ENCODE measurements at places on chromosomes 2 and 18. TPM values are rescaled to one million over a fixed set of nuclear protein-coding genes. Genes with fewer than 3 reads are reported as not detected.

SOCS6 gene
- total RNA-seq: 0.90 TPM

SERPINB2 gene
- not detected for total RNA-seq

OR6B2 gene
- not detected for total RNA-seq

THSD7B gene
- total RNA-seq: not detected

FIGN gene
- total RNA-seq: not detected

CXCR1 gene
- not detected for total RNA-seq

ANKRD30B gene
- not detected for total RNA-seq

CRYGC gene
- total RNA-seq: not detected

TDRD15 gene
- total RNA-seq: not detected
